ENCODE measurements at places on chromosomes 6 and 20. TPM values are rescaled to one million over a fixed set of nuclear protein-coding genes. Genes with fewer than 3 reads are reported as not detected.

Gene BHLHE23
- 23.9 TPM for total RNA-seq

Gene PYGB
- total RNA-seq = 295 TPM

Gene SESN1
- total RNA-seq = 27.1 TPM

Gene CD109
- total RNA-seq = 0.49 TPM

Gene SNAI1
- 3.9 TPM for total RNA-seq

Gene GJA1
- 19.4 TPM for total RNA-seq

Gene MAS1
- not detected for total RNA-seq

Gene SLC12A5
- total RNA-seq = 10.4 TPM

Gene FAM50B
- 3.6 TPM for total RNA-seq

Gene PLAGL1
- 0.69 TPM for total RNA-seq

Gene TFAP2A
- total RNA-seq = 0.32 TPM

Gene KDM1B
- total RNA-seq = 21.1 TPM

Gene PPP1R16B
- 5.3 TPM for total RNA-seq

Gene GRIK2
- 95.5 TPM for total RNA-seq

Gene AGPAT1
- 136 TPM for total RNA-seq

Gene SIRPA
- 0.34 TPM for total RNA-seq

Gene TXLNB
- not detected for total RNA-seq

Gene MYT1
- 159 TPM for total RNA-seq

Gene ATP9A
- total RNA-seq = 66.1 TPM

Gene GRM4
- total RNA-seq = 119 TPM

Gene SIGLEC1
- not detected for total RNA-seq

Gene PROKR2
- total RNA-seq = 0.86 TPM

Gene RIPPLY2
- total RNA-seq = 4.9 TPM

Gene TAGAP
- not detected for total RNA-seq

Gene STX16
- total RNA-seq = 71.2 TPM

Gene IL17F
- total RNA-seq = not detected

Gene HAO1
- total RNA-seq = not detected

Gene JPH2
- 0.07 TPM for total RNA-seq

Gene LY6G6F
- not detected for total RNA-seq

Gene NHSL1
- total RNA-seq = 57.8 TPM

Gene HLA-DPA1
- 1.0 TPM for total RNA-seq

Gene IMPG1
- 0.51 TPM for total RNA-seq

Gene SEL1L2
- total RNA-seq = not detected

Gene STMND1
- total RNA-seq = not detected

Gene AIF1
- total RNA-seq = not detected

Gene C4A
- total RNA-seq = 9.3 TPM

Gene COL21A1
- 0.69 TPM for total RNA-seq

Gene SLC17A9
- total RNA-seq = 1.8 TPM
